NCI-H460 (cell line): ENCODE measurements at places on chromosomes 1 and 21. TPM values are rescaled to one million over a fixed set of nuclear protein-coding genes. Genes with fewer than 3 reads are reported as not detected.

The DPT gene
- total RNA-seq, result not detected in 2 replicates

DNA sequence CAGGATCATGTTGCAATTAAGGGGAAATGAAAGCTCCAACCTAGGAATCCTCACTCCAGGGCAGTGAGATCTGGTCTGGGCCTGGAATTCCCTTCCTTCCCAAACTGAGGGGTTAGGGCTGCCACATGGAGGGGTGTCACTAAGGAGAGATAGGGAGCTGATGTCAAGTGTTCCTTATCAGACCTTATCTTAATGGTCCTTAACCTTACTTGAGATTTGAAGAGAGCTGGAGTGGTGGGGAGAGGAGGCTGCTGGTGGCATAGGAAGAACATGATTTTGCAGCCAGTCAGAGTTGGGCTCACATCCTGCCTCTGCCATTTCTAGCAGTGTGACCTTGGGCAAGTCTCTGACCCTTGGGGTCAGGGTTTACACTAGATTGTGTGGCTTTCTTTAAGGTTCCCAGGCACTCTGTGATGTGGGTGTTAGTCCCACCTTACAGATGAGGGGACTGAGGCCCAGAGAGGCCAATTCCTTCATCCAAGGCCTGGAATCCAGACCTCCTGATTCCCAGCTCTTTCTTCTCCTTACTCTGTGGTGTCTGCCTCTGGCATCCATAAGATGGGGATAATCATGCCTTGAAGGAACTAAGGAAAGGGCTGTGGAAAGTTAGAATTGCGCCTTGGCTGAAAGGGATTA is 56.3 kb upstream of the SYNC start:
- no peak for DNase-seq

The CR2 gene
- 0.17 TPM in 1 of 2 replicates, not detected in the other for total RNA-seq

DNA sequence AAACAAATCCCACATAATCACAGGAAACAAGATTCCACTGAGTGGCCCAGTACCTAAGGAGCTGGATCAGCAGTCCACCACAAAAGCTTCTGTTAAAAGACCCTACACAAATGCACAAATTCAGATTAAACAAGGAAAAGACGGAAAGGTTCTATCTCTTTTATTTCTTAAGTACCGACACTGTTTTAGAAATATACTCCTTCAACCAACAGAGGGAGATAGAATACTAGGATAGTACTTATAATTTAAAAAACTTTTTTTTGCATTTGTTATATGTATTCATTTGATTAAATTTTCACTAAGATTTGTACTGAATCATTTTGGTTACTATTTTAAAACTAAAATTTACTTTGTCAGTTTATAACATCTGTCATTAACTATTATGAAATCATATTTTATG is 12.5 kb downstream of the CDC7 start:
- DNase-seq, result no peak

DNA sequence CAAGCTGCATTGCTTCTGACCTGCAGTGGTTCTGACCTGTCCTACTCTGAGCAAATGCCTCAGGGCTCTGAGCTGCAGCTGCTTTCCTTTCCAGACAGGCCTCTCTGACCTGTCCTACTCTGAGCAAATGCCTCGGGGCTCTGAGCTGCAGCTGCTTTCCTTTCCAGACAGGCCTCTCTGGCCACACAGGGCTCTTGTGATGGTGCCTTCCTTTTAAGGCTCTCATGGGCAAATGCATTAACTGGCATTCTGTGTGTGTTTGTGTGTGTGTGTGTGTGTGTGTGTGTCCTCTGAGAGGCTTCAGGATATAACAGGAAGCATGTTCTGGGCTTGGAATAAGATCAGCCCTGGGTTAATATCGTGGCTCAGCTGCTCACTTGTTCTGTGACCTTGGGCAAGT is 131.3 kb downstream of the NTPCR start:
- DNase-seq, result no peak

DNA sequence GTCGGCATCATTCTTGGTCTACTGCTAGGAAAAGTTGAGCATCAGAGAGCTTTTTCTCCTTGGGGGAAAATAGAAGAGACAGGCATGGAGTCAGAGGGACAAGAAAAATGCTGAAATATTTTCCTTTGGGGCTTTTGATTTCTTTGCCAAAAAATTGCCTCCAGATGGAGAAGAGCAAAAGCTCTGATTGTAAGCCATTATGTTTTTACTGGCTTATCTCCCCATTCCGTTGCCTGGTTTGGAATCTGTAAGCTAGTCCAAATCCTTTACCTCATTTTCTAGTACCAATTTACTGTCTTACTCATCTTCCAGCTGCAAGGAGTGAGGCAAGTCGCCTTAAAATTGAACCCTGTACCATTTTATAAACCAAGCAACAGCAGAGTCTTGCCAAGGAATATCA is 23.3 kb upstream of the NBL1 start:
- no peak for DNase-seq

DNA sequence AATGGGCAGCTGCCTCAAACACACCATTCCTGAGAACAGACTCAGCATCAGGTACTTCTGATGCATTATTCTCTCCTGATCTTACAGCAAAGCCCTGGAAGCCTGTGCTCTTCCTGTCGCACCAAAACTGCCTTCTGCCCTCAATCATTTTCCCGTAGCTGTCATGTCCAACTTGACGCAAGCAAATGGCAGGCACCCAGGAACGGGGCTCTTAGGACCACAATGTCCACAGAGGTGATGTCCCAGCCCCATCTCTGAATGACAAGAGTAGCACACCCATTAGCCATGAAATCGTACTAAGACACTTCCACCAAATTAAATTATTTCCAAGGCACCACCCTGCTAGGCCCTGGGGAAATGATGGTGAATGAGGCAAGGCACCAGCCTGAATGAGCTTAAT is 47.1 kb downstream of the PTPN14 start:
- DNase-seq, result no peak

DNA sequence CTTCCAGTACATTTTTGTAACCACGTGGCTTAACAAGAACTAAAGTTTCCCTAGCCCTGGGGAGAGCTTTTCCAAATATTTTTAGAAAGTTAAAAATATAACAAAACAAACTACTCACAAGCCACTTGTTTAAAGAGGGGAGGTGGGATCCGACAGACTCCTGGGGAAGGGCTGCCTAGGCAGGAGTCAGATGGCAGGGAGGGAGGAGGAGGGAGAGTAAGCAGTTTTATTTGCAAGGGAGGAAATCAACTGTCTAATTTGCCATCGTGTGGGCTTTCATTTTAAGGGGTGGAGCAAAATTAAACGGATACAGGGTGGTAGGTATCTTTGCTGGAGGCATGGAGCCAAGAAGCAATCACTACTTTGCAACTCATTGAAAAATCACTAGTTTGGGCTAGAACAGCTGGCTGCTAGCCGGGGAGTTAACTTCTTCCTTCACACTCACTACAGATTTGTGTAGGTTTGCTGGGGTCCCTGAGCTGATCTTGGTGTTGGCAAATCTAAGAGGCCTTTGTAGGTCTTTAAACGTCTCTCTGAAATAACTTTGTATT is 8.8 kb downstream of the BARHL2 start:
- DNase-seq, result no peak

DNA sequence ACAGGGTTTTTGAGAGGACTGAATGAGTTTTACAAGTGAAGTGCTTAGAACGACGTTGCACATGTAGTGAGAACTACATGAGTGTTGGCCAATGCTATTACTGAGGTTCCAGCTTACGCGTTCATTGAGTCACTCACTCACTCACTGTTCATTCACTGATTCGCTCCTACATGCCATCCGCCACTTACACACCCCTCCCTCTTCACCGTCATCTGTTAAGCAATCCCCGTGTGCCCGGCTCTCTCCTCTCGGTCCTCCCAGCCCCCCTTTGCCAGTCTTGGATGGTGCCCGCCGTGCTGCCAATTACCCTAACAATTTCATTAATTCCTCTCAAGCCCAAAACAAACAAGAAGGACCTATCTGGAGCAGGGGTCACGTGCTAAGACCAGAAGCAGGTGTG is 27.3 kb upstream of the EPHA2 start:
- peak; percentile 87 for DNase-seq

DNA sequence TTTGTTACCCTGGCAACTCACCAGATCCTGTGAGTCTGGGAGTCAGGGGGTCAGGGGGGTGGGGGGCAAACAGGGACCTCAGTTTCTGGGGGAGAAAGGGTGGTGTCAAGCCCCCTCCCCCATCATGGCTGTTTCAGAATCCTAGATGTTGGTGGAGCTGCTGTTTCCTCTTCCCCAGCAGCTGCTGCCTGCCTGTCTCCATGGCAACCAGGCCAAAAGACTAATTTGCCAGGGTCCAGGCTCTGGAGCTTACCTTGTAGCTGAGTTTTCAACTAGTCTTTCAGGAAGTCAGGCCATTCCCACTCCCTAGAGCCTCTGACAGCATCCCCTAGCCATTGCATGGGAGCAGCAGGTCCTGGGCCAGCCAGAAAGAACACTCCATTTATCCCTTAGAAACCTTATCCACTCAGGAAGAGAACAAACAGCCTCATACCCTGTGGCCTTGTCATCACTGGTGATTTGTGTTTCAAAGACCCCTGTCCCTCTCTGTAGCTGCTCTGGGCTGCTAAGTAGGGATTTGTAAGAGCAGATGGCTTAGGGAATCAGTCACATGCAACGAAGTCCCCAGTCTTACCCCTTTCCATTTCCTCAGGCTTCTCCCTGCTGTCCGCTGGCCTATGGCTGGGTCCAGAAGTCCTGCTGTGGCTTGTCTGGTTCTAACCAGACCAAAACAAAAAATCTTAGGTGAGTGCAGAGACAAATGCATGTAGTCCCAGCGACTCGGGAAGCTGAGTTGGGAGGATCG is 21.5 kb upstream of the STMN1 start:
- no peak for DNase-seq

DNA sequence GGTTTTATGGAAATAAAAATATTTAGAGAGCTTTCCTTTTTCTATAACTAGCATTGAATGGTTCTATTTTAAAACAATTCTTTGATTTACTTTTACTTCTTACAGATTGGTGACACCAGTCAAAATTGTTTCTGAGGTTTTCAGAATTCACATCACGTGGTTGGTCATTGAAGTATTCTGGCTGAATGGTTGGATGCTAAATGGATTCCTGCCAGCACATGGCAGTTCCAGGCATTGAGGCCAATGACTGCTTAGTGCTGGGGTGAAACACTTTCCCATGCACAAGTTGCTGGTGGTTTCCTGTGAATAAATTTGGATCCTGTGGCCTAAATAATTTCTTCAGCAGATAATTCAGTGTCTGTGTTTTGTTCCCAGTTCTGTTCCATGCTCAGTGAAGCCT is 20.6 kb downstream of the NCAM2 start:
- DNase-seq, result no peak

The IFI16 gene
- 46.6 and 65.7 TPM in 2 replicates for total RNA-seq

The CD1D gene
- 0.07 TPM in 1 of 2 replicates, not detected in the other for total RNA-seq

DNA sequence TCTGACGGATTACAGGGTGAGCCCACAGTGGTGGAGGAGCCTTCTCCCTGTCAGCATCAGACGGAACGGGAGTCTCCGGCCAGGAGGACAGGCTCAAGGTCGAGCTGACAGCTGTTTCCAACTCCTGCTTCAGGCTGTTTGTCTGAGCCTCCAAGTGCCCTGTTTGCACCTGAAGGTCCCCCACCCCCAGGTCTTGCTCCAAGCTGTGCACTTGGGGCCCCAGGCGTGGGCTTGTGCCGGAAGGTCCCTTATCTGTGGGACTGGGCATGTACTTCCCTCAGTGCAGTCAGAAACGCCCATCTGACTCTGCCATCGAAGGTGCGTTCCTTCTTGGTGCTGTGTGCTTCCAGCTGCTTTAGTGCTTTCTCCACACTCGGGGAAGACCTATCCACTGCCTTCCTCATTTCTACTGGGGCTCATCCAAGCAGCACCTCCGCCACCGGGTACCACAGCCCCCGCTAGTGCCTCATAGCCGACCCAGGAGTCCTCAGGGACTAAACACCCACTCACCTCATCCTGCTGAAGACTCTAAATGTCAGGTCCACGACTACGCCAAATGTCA is 29.5 kb upstream of the CR2 start:
- DNase-seq, result no peak

DNA sequence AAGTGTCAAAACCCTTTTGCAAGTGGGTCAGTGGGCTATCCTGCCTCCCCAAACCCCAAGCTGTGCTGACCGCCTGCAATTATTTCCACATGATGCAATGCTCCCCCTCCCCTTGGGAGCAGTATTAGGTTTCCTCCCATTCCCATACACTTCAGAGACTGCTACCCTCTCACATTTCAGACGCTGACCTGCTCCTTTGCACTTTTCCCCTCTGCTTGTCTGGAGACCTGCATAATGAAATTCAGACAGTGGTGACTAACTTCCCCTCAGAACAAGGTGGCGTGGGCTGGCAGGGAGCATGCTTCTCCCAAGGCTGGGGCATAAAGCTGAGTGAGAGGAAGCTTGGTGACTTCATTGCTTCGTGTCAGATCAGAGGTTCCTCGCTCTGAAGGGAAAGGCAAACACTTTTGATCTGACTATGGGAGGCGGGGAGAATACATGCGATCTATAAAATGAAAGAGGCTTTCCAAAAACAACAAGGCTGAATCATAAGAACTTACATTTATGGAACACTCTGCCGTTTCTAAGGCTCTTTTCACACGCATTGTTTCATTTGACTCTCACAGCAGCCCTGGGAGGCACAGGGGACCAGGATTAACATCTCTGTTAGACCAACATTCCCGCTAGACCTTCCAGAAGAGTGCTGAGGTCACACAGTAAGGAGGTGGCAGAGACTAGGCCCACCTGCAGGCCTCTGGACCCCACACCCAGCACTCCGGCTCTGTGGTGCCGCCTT is 27.5 kb upstream of the ROR1 start:
- DNase-seq, result no peak

The CCDC185 gene
- not detected in 2 replicates for total RNA-seq

The AADACL4 gene
- not detected in 2 replicates for total RNA-seq

- DNase-seq, result no peak
These were observed 21.2 kb upstream of the BCAR3 start for GRCh38 chr1:93702828-93703183.

- DNase-seq, result no peak
These were observed 11.2 kb upstream of the LEPR start for GRCh38 chr1:65409314-65409713.

DNA sequence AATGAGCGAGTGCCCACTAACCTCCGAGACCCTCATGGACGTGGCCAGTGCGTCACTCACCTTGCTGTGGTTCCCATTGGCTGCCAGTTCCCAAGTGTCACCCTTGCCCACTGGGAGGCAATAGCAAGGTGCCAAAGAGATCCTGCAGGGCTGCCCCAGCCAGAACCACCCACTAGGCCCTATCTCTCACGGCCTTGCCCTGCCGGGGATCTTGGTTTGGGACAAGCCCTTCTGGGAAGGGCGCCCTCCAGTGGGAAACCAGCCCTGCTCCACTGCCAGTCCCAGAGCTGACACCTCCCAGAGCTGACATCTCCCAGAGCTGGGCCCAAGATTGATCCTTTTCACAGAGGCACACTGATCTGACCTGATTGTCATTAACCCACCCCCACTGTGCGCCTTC is 2.1 kb upstream of the SELENON start:
- DNase-seq, result no peak

DNA sequence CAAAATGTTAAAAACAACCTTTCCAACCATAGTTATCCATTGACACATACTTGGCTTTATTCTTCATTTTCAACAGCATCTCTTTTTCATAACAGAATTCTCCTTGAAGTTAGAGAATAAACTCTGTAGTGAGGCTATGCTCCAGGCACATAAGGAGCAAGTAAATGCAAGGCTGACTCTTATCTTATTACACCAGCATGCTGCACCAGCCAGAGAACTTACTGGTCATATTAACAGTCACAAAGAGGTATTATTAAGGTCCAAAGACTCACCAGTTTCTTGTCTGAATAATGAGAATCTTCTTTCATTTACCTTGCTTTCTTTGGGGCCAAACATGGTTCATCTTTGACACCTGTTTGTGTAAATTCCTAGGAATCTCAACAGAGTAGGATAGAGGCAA is 71.3 kb upstream of the IVNS1ABP start:
- DNase-seq, result no peak

The RHOU gene
- total RNA-seq, result 1.3 and 1.7 TPM in 2 replicates

GRCh38 chr1:44808063-44808937 is at the start of gene BTBD19:
Gene BTBD19 (plus strand): TSS chr1:44808523. CDS start chr1:44808821, 298 bp downstream.
- DNase-seq, result no peak
